Activated CD8-positive, alpha-beta memory T cell treated with anti-CD3 and anti-CD28 coated beads for 1 hour (primary cell): ENCODE measurements at places on chromosomes 11 and 22.

DNA sequence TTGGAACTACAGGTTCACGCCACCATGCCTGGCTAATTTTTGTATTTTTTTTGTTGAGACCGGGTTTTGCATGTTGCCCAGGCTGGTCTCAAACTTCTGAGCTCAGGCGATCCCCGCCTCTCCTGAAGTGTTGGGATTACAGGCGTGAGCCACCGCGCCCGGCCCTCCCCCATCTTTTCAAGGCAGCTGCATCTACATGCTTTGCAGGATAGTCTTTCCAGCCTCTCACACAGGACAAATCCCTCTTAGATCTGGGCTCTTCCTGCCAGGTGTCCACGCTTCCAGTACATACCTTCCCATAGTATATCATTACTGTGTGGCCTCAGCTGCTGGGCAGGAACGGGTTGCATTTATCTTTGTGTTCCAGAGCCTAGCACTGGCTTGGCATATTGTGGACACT lies 49.7 kb downstream of the C11orf96 start:
- DNase-seq, result no peak

DNA sequence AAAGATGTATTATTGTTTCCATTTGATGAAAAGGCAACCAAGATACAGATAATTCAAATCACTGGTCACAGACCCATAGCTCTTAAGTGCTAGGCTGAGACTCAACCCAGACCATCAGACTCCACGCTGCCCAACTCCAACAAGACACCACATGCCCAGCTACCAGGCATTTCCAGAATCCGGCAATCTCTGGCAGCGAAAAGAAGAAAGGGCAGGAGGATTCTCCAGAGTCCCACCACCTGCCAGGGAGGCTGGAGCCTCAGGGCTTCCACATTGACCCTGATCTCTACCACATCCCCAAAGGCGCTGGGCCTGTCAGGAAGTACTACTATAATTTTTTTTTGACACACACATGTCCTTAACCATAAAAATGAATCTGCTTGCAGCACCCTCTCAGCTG lies 61.4 kb upstream of the ARFGAP3 start:
- no peak for DNase-seq

- no peak for DNase-seq
Measured at GRCh38 chr11:65446446-65447277, 24.1 kb downstream of the NEAT1 start.

DNA sequence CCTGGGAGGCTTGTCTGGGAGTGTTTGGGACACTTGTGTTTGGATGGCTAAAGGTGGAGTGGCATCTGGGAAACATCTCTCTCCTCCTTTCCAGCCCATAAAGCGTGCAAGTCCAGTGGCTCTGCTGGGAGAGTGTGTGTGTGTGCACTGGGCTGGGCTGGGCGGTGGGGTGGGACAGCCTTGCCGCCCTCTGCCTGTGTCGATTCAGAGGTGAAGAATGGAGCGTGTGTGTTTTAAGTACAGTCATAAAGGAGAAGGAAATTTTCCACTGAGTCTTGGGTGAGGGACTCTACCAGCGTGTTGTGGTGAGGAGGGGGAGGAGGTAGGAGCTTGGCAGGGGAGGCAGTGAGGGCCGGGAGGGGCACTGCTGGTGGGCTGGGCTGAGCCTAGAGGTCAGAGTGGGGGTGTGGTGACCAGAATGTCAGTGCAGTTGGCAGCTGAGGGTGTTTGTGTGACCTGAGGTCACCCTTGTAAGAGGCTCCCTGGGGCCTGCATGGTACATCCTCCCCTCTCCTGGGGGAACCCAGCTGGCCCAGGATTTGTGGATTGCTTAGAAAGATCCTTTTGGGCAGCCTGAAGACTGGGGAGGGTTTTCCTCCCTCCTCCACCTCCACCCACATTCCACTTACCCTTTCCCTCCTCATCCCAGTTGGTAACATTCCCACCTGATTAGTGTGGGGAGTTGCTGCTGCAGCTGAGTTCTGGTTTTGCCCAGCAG lies 1.7 kb downstream of the TIMP3 start:
- no peak for DNase-seq

GRCh38 chr11:63504054-63504453 lies 1.8 kb upstream of the LGALS12 start:
- no peak for DNase-seq

DNA sequence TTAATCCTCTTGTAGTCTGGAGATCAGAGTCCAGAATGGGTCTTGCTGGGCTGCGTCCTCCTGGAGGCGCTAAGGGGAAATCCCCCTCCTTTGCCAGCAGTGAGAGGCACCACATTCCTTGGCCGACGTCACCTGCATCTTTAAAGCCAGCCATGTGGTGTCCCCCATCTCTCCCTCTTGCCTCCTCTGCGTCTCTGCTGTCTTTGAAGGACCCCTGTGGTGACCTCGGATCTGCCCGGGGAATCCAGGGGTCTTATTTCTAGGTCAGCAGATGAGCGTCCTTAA lies 27.2 kb upstream of the PARVB start:
- DNase-seq, result no peak

DNA sequence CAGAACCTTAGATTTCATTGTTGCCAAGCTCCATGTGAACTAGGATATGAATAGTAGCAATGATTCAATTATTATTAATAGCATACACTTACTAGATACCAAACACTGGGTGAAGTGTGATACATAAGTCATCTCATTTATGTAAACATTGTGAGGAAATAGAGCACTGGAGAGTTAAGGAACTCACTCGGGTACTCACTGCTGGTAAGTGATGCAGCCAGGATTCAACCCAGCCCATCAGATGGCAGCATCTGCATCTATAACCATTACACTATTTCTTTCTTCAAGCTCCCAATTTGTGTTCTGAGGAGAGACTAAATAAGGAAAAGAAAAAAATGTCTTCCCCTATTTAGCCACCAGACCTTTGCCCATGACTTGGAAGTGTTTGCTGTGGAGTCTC lies 10.2 kb upstream of the ALG8 start:
- DNase-seq, result no peak

- DNase-seq, result no peak
Measured at GRCh38 chr11:69122326-69122629, 33.5 kb upstream of the SMIM38 start.

DNA sequence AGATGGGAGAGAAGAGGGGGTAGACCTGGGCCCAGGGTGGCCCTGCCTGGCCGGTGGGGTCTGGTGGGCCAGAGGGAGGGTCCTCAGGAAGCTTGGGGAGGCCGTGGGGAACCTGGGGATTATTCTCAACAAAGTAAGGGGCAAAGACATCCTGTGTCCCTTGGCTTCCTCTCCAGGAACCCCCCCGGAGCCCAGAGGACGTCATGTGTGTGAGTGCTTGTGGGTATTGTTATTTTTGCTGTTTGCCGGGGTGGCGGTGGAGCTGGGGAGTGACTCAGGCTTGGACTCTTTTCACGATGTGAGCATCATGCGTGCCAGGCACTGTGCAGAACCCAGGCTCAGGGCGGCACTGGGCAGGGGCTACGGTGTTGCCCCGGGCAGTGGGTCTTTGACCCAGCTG lies 982 bp upstream of the SHANK3 start:
- DNase-seq, result no peak

GRCh38 chr11:73965076-73965763 lies 14.4 kb downstream of the DNAJB13 start:
- DNase-seq, result no peak

GRCh38 chr11:85784480-85785265 lies 26.3 kb downstream of the SYTL2 start:
- DNase-seq, result no peak

- no peak for DNase-seq
Measured at GRCh38 chr11:60857378-60858232, 1.9 kb upstream of the PTGDR2 start.

DNA sequence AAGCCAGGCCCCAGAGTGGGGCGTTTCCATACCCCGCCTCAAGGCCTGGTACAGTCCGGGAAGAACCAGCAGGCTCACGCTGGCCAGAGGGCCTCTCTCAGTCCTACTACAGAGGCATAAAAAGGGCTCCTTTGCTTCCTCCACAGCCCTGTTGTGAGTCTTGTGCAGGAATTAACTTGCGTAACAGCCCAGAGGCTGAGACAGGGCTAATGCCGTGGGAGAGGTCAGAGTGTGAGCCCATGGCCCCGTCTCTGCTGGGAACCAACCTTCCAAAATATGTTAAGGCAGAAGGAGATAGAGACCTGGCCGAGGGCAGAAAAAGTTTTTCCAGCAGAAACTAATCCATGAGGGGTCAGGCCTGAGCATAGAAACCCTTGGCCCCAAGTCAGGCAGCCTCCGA lies 19.9 kb upstream of the TMEM184B start:
- no peak for DNase-seq

- peak; percentile 56 for DNase-seq
Measured at GRCh38 chr11:67071420-67072284, 15.0 kb downstream of the RHOD start.

GRCh38 chr11:75474240-75474639 lies 41.2 kb upstream of the KLHL35 start:
- no peak for DNase-seq

GRCh38 chr11:57312511-57313021 lies 12.2 kb downstream of the TNKS1BP1 start:
- DNase-seq, result no peak

DNA sequence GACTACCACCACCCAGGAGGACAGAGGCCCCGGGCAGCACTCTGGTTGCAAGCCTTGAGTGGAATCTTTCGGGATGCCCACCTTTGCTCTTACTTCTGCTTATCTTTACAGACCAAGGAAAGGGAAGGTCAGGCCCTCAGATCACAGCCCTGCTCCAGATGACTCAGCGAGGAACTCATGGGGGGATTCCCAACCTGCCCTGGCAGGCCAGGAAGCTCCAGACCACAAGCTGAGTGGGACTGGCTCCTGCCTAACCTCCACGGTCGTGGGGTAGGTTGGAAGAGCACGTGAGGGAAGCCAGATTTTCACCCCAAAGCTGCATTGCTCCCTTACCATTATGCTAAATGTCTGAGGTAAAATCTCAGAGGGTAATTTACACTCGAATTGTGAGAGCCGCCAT lies 11.8 kb downstream of the TBC1D10A start:
- no peak for DNase-seq

- DNase-seq, result no peak
Measured at GRCh38 chr22:19536564-19536963, 12.4 kb upstream of the CLDN5 start.

DNA sequence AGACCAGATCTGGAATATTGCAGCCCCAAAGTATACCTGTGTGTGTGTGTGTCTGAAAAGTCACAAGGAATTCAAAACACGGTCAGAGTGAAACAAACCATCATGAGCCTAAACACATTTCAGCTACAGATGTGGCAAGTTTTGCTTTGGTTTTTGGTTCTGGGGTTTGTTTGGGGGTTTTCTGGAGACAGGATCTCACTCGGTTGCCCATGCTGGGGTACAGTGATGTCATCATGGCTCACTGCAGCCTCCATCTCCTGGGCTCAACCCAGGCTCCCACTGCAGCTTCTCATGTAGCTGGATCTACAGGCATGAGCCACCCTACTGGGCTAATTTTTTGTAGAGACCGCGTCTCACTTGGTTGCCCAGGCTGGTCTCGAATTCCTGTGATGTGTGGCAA lies 41.4 kb upstream of the PHF21A start:
- no peak for DNase-seq

GRCh38 chr11:35928688-35929395 lies 15.0 kb upstream of the LDLRAD3 start:
- DNase-seq, result no peak

DNA sequence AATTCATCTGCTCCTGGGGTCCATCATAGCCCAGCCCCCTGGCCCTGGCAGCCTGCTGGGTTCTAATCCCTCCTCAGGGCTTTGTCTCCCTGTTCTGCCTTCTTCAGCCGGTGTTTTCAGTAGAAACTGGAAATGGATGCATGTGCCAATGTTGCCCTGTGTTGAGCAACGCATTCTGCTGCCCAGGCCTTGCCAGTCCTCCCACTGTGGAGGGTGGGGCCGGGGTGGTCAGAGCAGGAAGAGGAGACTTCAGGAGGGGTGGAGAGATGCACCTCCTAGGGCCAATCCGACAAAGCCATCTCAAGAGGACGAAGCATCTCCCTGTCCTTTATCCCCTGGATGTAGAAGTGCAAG lies 27.6 kb upstream of the ZBTB16 start:
- no peak for DNase-seq

DNA sequence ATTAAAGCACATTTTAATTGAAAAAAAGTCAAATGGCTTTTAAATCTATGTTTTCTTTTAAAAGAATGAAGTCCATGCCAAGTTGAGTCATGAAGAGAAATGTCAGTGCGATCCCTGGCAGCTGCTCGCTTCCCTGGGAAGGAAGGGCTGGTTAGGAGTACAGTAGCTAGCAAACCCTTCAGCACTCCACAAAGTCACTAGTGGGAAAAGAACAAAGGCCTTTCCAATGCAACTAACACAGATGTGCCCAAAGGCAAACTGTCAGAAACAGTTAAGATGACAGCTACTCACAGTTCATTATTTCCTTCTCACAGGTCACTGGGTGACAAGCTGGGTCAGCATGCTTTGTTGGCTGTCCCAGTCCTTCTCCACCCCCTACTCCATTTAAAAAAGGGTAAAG lies 308.7 kb downstream of the DCDC1 start:
- no peak for DNase-seq

DNA sequence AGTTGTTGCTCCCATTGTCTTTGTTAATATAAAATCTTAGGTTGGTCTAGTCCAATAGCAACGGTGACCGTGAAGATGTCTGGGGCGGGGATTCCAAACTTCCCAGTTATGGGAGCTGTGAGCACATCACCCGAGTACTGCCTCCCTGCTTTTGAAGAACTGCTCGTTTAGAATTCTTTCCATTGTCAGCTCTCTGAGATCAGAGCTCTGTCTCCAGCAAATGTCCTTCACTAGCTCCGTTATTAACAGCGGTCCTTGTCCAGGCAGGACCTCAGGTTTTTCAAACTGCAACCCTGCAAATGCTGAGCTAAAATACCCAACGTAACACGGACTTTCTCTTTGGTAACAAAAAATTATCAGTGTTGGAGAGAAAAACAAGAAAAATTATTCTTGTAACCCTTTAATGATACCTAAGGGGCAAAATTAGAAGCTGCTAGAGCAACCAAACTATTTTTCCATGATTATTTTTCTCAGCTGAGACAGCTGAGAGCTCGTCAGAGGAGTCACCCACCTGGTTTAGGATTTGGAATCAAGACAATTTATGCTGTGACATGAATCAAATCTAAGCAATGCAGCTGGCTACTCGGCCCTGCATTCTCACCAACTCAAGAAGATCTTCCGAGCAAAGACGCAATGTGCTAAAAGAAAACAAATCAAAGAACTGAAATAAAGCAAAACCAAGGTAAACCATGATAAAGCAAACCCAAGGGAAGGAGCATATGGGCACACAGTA lies 15.1 kb upstream of the EFCAB6 start:
- DNase-seq, result no peak

- DNase-seq, result no peak
Measured at GRCh38 chr11:134290646-134291045, 14.5 kb downstream of the GLB1L3 start.

- no peak for DNase-seq
Measured at GRCh38 chr11:78196661-78197091, 8.0 kb downstream of the USP35 start.

GRCh38 chr11:12777208-12777874 lies 103.1 kb downstream of the TEAD1 start:
- DNase-seq, result no peak

- DNase-seq, result no peak
Measured at GRCh38 chr11:74171997-74172396, 908 bp downstream of the PPME1 start.
